Vagina (tissue), 2 donors: ENCODE measurements at places on chromosomes 3 and 15.

DNA sequence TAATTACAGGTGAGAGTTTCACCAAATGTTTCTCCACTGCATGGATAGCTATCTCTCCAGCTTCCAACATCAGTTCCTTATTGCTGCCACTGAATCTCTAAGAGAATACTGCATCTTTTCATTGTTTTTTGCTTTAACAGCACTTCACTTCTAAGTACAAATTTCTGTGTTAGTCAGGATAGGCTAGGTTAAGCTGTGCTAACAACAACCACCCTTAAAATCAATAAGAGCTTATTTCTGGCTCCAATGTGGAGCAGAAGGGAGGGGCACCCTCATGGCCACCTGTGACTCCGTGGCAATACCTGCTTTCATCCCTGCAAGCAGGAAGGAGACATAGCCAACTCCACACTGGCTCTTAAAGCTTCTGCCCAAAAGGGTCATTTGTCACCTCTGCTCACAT, 36.4 kb upstream of the CORO2B start:
- H3K27me3 ChIP-seq = no peaks in the 10 kb centered on the region
- H3K4me1 ChIP-seq = peaks cover 20% of the 10 kb centered on the region
- H3K36me3 ChIP-seq = no peaks in the 10 kb centered on the region
- no peak for DNase-seq
- H3K27ac ChIP-seq = peak overlapping the region; percentile 70

GRCh38 chr3:51538115-51538458, 432 bp upstream of the RAD54L2 start:
- peak overlapping the region; percentile 92 for H3K27ac ChIP-seq
- no peak for DNase-seq
- H3K36me3 ChIP-seq = peaks cover 5% of the 10 kb centered on the region
- no peaks in the 10 kb centered on the region for H3K27me3 ChIP-seq
- H3K4me1 ChIP-seq = peaks cover 25% of the 10 kb centered on the region
- peak overlapping the region; percentile 88 for H3K4me3 ChIP-seq

DNA sequence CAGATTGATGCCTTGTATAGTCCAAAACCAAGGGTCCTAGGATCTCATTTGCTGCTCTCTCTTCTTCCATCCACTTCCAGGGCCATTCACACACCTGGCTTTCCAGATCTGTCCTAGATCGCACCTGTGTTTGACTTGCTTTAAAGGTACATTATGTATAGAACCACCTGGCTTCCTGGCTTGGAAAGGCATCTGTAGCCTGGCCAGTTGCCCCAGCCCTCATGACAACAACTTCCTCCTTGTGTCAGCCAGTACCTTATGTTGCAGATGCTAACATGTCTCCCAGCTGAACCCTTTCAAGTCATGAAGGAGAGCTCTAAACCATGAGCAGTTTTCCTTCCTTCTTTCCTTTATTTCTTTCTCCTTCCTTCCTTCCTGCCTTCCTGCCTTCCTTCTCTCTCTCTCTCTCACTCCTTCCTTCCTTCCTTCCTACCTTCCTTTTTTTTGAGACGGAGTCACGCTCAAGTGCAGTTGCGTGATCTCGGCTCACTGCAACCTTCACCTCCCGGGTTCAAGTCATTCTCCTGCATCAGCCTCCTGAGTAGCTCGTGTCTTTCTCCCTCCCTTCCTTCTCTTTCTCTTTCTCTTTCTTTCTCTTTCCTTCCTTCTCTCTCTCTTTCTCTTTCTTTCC, 2.5 kb upstream of the HTR3C start:
- H3K4me1 ChIP-seq = no peaks in the 10 kb centered on the region
- no peaks in the 10 kb centered on the region for H3K27me3 ChIP-seq

GRCh38 chr15:88106074-88106473, 150.5 kb downstream of the NTRK3 start:
- H3K4me1 ChIP-seq = no peaks in the 10 kb centered on the region
- no peaks in the 10 kb centered on the region for H3K36me3 ChIP-seq
- DNase-seq = no peak
- H3K27me3 ChIP-seq = no peaks in the 10 kb centered on the region

GRCh38 chr15:90595763-90596155, 66.0 kb downstream of the CRTC3 start:
- H3K27me3 ChIP-seq = no peaks in the 10 kb centered on the region
- H3K4me1 ChIP-seq = peaks cover 73% of the 10 kb centered on the region
- H3K27ac ChIP-seq = no peak overlapping the region

GRCh38 chr15:43250785-43251184, 15.9 kb downstream of the TGM5 start:
- H3K36me3 ChIP-seq = no peaks in the 10 kb centered on the region
- no peak overlapping the region for H3K27ac ChIP-seq
- DNase-seq = peak; percentile 27
- no peaks in the 10 kb centered on the region for H3K27me3 ChIP-seq
- no peaks in the 10 kb centered on the region for H3K4me1 ChIP-seq

DNA sequence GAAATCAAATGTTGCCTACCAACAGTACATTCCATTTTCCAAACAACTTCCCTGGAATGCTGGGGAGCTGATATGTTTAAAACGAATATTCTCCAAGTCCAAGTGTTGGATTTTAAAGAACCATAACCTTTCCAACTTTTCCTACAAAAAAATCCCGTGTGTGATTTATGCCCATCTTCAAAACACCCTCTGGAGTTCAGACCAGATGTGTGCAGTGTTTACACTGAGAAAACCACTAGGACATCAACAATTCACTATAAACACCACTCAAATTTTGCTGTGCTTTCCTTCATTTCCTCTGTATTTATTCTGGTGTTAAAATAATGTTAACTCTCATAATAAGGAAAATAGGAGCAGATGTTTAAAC, 2.4 kb downstream of the VGLL4 start:
- peaks cover 58% of the 10 kb centered on the region for H3K4me1 ChIP-seq
- peak overlapping the region; percentile 68 for H3K4me3 ChIP-seq
- H3K36me3 ChIP-seq = no peaks in the 10 kb centered on the region
- no peaks in the 10 kb centered on the region for H3K27me3 ChIP-seq

DNA sequence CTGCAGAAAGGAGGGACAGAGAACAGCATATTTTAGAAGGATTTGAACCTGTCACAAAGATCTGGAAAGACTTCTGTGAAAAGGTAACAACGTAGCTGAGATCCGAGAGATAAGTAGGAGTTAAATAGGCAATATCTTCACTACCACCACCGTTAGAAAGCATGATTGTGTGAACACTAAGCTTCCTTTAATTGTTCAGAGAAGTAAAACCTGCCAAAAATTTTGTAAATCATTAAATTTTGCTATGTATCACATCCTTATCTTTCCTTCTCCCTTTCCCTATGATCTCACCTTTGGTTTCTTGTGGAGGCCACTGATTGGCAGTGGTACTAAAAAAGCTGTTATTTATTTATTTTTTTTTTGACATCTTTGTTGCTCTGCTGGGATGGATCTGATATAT, 346.9 kb downstream of the NLGN1 start:
- H3K4me1 ChIP-seq = no peaks in the 10 kb centered on the region
- no peaks in the 10 kb centered on the region for H3K36me3 ChIP-seq
- no peak for DNase-seq
- H3K27ac ChIP-seq = no peak overlapping the region
- H3K27me3 ChIP-seq = no peaks in the 10 kb centered on the region

GRCh38 chr3:51343918-51344687, 41.0 kb upstream of the MANF start:
- no peak overlapping the region for H3K4me3 ChIP-seq
- H3K4me1 ChIP-seq = peaks cover 14% of the 10 kb centered on the region
- no peaks in the 10 kb centered on the region for H3K36me3 ChIP-seq
- H3K27me3 ChIP-seq = no peaks in the 10 kb centered on the region
- DNase-seq = peak; percentile 56
- H3K27ac ChIP-seq = no peak overlapping the region

DNA sequence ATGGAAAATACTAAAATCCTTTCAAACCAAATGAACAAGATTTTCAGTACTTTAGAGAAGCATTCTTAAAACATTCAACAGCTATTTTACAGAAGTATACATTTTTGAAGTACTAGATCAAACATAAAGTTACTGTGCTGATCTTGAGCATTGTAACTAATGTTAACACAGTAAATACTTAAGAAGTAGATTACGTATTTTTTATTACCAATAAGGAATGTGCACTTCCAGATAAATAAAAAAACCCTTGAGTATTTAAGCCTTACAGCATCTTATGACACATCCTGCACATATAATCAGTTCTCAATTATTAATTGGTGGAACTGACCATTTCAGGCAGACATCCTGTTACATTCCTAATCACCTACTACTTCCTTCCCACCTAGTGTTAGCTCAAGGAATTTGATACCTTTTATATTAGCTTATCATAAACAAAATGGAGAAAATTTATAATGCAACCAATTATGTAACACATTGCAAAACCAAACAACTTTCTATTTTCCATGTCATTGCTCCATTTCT, 32.8 kb downstream of the COPS2 start:
- H3K4me1 ChIP-seq = no peaks in the 10 kb centered on the region
- no peak for DNase-seq
- H3K36me3 ChIP-seq = no peaks in the 10 kb centered on the region
- H3K27me3 ChIP-seq = no peaks in the 10 kb centered on the region
- H3K4me3 ChIP-seq = no peak overlapping the region

DNA sequence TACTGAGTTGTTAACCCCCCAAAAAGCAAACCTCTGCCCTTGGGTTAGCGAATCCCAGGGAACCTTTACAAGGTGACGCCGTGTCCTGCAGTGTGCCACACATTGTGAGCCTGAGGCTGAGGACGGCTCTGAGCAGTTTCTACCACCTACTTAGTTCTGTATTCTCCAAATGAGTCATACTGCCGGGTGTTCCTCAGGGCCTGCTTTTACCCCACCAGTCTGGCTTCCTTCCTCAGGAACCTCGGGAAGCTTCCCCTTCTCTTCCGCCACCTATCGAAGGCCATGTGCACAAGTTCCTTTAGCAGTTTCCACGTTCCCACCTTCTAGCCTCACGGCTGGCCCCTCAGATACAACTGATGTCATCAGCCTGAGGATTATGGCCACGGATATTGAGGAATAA, 384.0 kb upstream of the TPM1 start:
- DNase-seq = no peak
- no peak overlapping the region for H3K4me3 ChIP-seq
- no peaks in the 10 kb centered on the region for H3K27me3 ChIP-seq
- no peaks in the 10 kb centered on the region for H3K4me1 ChIP-seq
- H3K36me3 ChIP-seq = no peaks in the 10 kb centered on the region

GRCh38 chr3:177894081-177894728, 642.0 kb upstream of the KCNMB2 start:
- H3K27me3 ChIP-seq = no peaks in the 10 kb centered on the region
- H3K4me3 ChIP-seq = no peak overlapping the region
- H3K36me3 ChIP-seq = no peaks in the 10 kb centered on the region
- H3K4me1 ChIP-seq = peaks cover 5% of the 10 kb centered on the region
- DNase-seq = no peak

- no peaks in the 10 kb centered on the region for H3K36me3 ChIP-seq
- no peak overlapping the region for H3K27ac ChIP-seq
- H3K4me3 ChIP-seq = no peak overlapping the region
- no peaks in the 10 kb centered on the region for H3K27me3 ChIP-seq
- DNase-seq = no peak
- H3K4me1 ChIP-seq = peaks cover 64% of the 10 kb centered on the region
Observed at GRCh38 chr3:125143538-125143937, 69.0 kb downstream of the SLC12A8 start.

- H3K4me3 ChIP-seq = no peak overlapping the region
- no peak for DNase-seq
- peaks cover 33% of the 10 kb centered on the region for H3K4me1 ChIP-seq
- H3K36me3 ChIP-seq = no peaks in the 10 kb centered on the region
Observed at GRCh38 chr3:111749171-111750170, 109.6 kb upstream of the PHLDB2 start.
